ENCODE measurements at places on chromosomes 1 and 21. TPM values are rescaled to one million over a fixed set of nuclear protein-coding genes. Genes with fewer than 3 reads are reported as not detected.

GRCh38 chr1:201533836-201534235 lies 5.1 kb upstream of the NAV1 start:
- DNase-seq = no peak

GRCh38 chr1:40421431-40422384 lies 28.6 kb upstream of the ZFP69B start:
- no peak for DNase-seq

GRCh38 chr1:188169971-188170370 lies 1341.2 kb downstream of the PLA2G4A start:
- DNase-seq = no peak

DNA sequence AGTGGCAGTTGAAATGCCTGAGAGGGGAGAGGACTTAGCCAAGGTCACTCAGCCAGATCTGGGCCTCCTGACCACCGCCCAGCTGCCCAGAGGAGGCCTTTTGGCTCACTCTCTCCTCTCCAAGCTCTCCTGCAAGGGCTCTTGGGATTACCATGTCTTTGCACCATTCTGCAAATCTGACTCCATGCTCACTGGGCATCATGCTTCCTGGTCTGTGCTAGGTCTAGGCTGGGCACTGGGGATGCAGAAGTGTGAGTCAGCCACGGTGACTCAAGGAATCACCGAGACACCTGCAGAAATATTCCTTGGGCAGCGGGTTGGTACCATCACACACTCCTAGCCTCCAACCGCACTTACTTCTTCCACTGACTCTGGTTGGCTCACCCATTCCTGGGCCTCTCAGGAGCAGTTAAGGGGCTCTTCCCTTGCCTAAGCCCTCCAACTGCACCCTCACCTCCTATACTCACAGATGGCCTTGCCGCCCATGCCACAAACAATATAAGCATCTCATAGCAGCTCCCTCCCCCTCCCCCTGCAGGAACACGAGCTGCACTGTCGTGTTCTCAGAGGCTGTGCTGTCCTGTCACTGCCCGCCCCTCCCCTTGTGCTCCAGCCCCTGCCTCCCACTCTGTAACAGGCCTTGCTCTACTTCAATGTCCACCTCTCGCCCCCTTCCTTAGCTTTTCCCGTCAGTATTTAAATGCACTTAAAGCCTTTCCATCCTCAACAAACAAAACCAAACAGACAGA lies 34.8 kb downstream of the CDCP2 start:
- no peak for DNase-seq

DNA sequence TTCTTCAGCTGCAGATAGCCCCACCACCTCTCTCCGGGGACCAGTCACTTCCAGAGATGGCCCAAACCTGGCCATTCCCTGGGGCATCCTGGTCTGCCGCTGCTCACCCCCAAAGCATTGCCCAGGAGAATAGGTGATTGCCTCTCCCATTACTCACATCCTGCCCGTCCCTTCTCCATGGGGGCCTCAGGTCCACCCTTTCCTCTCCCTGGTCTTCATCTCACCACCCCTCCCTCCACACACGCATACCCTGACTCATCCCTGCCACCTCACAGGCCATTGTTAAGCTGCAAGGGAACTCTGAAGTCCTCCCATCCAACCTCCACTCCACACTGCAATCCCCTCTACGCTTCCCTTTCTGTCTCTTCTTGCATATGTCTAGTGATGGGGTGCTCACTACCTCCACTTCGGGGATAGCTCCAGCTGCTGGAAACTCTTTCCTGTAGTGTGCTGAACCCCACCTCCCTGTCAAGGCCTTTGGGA lies at the start of gene PLEKHG5:
Gene PLEKHG5, minus strand, starts transcription at position 188 of the 483 bp plus-strand sequence. CDS start 14,096 bp downstream, outside the sequence.
- DNase-seq = no peak

- no peak for DNase-seq
Measured at GRCh38 chr21:41956926-41957729, 3.3 kb upstream of the C2CD2 start.

DNA sequence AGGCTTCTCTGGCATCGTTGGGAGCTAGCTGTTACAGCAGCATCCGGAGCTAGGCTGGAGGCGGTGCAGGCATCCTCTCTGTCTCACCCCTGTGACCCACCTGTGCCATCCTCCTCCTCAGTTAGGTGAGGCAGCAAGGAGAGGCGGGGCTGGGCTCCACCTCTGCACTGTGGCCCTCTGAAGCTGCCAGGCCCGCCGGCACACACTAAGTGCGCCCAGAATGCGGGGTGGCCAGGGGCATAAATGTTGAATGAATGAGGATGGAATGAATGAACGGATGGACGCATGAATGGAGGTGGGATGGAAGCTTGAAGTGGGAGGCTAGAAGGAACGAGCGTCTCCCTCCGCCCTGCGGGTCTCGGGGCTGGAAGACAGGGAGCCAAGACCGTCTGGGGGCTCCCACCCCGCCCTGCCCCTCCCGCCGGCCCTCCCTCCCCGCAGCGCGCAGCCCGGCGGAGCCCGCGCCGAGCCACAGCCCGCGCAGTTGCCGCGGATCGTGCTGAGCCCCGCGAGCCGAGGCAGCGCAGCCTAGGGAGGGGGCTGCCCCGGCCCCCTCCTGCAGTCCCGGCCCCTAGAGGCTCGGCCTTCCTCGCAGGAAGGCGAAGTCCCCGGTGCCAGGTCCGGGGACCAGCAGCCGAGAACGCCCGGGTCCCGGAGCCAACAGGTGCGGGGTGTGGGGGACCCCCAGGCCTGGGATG lies at the start of gene HCRTR1:
Gene HCRTR1, plus strand, starts transcription at position 472 of the 698 bp plus-strand sequence. CDS start 1,504 bp downstream, outside the sequence.
- DNase-seq = no peak

DNA sequence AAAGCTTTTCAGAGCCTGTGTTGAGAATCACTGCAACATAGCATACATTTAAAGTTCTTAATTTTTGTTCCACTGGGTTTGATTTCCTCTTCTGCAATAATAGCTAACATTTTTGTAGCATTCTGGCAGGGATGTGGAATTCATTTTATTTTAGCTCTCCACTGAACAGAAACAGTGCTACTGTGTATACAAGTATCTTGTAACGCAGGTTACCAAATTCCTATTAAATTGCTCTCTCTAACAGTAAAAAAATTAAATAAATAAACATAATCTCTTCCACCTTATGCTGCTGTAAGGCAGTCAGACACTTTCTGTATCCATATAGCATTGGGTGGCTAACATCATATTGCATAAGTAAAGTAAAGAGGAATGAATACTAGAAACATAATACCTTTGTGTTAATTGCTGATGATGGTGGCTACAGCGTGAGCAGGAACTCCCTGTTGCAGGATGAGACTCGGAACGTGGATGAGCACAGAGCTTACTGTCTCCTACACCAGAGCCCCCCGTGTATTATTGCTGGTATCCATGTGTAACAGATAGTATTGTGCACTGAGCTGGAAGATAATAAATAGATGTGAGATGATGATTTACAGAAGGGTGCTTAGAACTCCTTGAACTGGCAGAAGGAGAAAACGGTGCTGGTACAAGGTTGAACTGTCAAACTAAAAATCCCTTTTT lies 276.9 kb upstream of the SNX7 start:
- DNase-seq = no peak

DNA sequence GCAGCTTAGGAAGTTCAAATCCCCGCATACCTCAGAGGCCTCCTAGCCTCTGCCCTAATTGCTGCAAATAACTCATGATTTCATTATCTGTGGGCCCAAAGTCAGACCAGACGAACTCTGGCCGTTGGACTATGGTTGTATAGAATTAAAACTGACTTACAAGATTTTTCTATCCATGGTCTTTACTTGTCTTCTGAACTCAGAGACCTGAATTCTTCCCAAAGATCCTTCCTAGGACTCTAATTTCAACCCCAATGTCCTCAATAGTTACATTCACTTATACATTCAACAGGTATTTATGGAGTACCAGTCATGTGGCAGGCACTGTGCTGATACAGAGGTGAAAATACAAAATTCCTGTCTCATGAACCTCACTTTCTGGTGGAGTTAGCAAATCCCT lies 182.4 kb upstream of the UBE2U start:
- DNase-seq = no peak

GRCh38 chr1:117710710-117711109 lies 104.9 kb downstream of the TENT5C start:
- no peak for DNase-seq

DNA sequence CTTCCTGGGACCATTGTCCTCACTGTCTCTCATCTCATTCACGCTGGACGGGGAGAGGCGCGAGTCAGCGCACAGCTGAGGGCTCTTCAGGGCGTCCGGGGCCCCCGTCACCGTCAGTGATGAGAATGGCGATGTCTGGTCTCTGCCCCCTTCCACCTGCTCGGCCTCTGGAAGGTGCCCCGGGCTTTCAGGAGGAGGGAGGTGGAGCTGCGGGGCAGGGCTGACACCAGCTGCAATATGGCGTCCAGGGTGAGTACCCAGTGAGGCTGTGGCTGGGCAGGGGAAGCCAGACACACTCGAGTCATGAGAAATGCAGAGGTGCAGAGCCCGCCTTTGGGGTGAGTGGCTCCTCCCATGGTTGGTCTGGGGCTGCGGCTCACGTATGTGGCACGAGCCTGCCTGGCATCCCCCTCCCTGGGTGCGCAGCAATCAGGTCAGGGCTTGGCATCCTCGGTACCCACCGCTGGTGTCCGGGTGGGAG lies 15.1 kb downstream of the MORN1 start:
- DNase-seq = no peak

- peak; percentile 52 for DNase-seq
Measured at GRCh38 chr1:40625076-40625475, 40.4 kb downstream of the RIMS3 start.

DNA sequence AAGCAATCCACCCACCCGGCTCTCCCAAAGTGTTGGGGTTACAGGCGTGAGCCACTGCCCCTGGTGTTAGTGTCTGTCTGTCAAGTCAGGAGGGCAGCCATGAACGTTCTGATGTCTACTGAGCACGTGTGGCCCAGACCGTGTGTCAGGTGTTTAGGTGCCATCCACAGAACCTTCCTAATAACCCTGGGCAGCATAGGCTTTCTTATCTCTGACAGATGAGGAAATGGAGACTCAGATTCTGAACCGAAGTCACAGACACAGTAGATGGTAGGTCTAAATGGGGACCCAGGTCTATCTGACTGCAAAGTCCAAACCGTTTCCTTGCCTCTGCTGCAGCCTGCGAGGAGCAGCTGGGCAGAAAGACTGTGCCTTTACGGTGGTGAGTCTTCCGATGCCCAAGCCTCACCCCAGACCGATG lies 622 bp upstream of the IL6R start:
- DNase-seq = no peak

GRCh38 chr1:1245817-1246576 lies 525 bp downstream of the C1QTNF12 start:
- DNase-seq = no peak

GRCh38 chr1:162633081-162633762 lies 958 bp downstream of the DDR2 start:
- DNase-seq = no peak

- DNase-seq = no peak
Measured at GRCh38 chr1:110903853-110904500, 31.0 kb downstream of the CD53 start.

GRCh38 chr1:26697978-26698849 lies 2.4 kb downstream of the ARID1A start:
- DNase-seq = peak; percentile 68

DNA sequence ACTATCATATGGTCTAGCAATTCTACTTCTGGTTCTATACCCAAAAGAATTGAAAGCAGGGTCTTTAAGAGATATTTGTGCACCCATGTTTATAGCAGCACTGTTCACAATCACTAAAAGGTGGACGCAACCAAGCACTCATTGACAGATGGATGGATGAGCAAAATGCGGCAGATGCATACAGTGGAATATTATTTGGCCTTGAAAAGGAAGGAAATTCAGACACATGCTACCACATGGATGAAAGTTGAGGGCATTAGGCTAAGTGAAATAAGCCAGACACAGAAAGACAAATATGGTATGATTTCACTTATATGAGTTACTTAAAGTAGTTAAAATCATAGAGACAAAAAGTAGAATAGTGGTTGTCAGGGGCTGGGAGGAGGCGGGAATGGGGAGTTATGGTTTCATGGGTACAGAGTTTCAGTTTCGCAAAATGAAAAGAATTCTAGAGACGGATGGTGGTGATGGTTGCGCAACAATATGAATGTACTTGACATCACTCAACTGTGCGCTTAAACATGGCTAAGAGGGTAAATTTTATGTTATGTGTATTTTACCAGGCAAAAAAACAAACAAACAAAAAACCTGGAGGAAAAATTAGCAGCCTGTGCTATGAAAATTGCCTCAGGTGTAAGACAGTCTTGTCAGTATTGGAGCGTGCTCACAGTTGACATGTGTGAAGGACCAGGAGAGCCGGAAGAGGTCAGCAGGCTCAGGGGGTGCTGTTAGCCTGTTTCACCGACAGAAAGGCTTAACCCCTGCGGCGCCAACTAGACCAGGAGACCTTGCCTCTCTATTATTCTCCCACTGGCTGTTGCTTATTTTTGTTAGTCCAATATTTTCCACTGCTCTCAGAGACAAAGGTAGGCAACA lies 26.5 kb downstream of the CD247 start:
- peak; percentile 73 for DNase-seq

- DNase-seq = no peak
Measured at GRCh38 chr1:115258302-115258866, 79.7 kb downstream of the NGF start.

DNA sequence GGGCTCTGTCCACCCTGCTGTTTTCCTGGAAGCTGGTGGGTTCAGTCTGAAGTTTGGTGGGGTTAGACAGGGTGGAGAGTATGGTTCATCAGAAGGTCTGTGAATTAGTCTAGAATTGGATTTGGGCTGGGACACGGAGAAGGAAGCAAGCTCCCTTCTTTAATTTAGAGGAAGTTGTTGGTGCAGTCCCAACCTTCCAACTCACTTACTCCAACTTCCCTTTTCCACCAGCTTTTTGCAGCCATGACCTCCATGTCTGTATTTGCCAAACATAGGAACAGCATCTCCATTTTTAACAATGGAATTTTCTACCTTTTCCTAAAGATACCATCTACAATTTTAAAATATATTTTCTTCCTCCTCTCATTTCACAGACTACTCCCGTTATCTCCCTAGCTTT lies 28.5 kb upstream of the PRELP start:
- DNase-seq = no peak

C1orf141 gene
- total RNA-seq = not detected

LMX1A gene
- total RNA-seq = not detected

FCRL6 gene
- 0.42 TPM for total RNA-seq

CSF3R gene
- not detected for total RNA-seq

TDRKH gene
- 14.6 TPM for total RNA-seq

SPATA46 gene
- total RNA-seq = not detected

ARTN gene
- total RNA-seq = 0.23 TPM

TGFB2 gene
- not detected for total RNA-seq

VANGL2 gene
- not detected for total RNA-seq

FCRL2 gene
- total RNA-seq = not detected

IL12RB2 gene
- 19.6 TPM for total RNA-seq

Data from activated CD8-positive, alpha-beta T cell treated with anti-CD3 and anti-CD28 coated beads, Interleukin-2, amount 10 ng/mL, durations not matched to agents 7 days and 5 days (primary cell).